ENCODE measurements at places on chromosomes 12 and 14.

DNA sequence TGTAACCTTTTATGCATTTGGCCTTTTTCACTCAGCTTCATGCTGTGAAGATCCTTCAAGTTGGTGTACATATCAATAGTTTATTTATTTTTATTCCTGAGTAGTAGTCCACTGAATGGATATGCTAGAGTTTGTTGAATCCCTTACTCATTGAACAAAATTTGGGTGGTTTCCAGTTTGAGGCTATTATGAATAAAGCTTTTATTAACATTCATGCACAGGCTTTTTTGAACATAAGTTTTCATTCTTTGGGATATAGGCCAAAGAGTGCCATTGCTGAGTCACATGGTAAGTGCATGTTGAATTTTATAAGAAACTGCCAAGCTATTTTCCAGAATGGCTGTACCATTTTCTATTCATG, 59.5 kb upstream of the CAPRIN2 start:
- DNase-seq: no peak

- no peak for DNase-seq
Observed at GRCh38 chr12:123485756-123486155, 27.8 kb downstream of the SNRNP35 start.

- no peak for DNase-seq
Observed at GRCh38 chr14:45867046-45867894, 614.3 kb upstream of the MIS18BP1 start.

DNA sequence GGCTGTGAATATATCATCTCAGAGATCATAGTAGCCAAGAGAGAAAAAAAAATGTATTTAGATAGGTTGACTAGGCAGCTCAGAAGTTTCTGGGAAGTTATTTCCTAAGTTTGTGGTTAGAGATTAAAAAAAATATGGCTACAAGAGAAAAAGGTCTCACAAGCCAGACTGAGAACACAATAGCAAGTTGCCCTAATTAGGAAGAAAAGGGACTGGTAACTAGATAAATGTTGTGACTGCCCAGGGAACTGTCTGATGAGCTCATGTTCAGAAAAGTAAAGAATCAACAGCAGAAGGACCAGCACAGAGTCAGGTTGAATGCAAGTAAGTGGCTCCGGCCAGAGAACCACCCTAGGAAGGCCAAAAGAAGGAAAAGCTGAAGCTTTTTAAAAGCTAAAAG, 256.6 kb downstream of the PRKD1 start:
- no peak for DNase-seq

GRCh38 chr12:75606956-75607355, 95.5 kb upstream of the KRR1 start:
- no peak for DNase-seq

GRCh38 chr12:51910168-51910567, 2.9 kb downstream of the ACVRL1 start:
- no peak for DNase-seq

DNA sequence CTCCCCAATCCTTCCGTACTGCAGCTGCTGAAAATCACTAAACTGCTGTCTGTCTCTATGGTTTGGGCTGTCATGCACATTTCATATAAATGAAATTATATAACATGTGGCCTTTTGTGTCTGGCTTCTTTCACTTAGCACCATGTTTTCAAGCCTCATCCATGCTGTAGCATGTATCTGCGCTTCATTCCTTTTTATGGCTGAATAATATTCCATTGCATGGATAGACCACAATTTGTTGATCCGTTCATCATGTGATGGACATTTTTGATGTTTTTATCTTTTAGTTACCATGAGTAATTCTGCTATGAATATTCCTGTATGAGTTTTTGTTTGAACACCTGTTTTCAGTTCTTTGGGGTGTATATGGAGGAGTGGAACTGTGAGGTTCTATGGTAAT, 32.6 kb upstream of the MED13L start:
- DNase-seq: no peak

GRCh38 chr14:31842899-31843298, 234.2 kb upstream of the ARHGAP5 start:
- DNase-seq: no peak

DNA sequence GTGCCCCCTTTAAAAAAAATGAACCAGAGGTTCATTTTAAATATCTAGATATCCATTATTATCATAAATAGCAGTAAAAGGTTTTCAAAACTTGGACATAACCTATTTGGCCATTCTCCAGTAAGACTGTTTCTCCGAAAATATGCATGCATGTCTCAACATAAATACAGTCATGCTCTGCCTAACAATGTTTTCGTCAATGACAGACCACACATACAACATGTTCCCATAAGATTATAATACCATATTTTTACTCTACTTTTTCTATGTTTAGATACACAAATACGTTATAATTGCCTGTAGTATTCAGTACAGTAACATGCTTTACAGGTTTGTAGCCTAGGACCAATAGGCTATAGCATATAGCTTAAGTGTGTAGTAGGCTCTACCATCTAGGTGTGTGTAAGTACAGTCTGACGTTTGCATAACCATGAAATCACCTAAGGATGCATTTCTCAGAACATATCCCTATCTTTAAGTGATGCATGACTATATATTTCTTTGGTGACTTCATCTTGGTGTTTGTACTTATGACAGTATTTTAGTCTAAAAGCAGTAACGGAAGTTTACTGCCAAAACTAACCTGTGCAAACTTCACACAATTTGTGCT, 3.2 kb downstream of the TMEM19 start:
- DNase-seq: no peak

DNA sequence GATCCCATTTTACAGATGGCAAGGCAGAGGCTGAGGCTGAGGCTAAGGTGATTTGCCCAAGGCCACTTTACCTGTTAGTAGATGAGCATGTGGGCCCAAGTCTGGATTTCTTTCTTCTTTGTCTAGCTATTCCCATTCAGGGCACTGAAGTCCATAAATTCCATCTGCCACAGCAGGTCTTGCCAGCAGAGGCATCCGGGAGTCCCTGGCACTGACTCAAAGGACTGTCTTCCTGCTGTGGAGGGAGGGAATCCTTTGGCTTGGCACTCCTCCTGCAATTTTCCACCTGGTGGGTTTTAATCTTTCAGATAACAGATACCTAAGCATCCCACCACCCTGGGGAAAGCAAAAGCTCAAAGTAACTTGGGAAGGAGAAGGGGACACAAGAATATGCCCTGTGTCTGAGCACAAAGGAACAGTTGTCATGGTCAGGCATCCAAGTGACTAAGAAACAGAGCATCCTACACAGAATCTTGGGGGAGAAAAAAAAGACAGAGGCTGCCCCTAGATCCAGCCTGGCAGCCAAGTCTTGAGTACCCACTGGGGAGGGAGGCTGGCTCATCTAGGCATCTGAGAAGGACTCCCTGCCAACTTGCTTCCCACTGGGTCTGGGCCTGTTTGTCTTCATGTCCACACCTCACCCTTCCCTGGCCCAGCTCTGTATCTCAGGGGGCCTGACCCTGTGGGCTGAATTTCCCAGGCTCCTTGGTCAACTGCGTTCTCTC, 35.6 kb upstream of the CMKLR1 start:
- no peak for DNase-seq

DNA sequence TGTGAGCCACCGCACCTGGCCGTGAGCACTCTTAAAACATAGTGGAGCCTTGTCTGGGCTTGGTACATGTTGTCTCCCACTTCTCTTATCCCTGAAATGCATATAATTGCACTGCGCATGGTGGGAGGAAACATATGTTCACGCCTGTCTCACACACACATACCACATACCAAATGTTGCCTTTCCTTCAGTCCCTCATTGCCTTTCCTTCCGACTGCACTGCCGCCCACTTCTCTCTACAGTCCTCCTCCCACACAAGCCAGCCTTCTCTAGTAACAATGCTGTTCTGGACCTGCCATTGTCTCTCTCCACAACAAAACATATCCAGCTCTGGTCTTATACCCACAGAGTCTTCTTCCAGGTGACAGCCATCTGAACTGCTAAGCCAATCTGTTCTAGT, 88.3 kb upstream of the PTHLH start:
- DNase-seq: no peak

DNA sequence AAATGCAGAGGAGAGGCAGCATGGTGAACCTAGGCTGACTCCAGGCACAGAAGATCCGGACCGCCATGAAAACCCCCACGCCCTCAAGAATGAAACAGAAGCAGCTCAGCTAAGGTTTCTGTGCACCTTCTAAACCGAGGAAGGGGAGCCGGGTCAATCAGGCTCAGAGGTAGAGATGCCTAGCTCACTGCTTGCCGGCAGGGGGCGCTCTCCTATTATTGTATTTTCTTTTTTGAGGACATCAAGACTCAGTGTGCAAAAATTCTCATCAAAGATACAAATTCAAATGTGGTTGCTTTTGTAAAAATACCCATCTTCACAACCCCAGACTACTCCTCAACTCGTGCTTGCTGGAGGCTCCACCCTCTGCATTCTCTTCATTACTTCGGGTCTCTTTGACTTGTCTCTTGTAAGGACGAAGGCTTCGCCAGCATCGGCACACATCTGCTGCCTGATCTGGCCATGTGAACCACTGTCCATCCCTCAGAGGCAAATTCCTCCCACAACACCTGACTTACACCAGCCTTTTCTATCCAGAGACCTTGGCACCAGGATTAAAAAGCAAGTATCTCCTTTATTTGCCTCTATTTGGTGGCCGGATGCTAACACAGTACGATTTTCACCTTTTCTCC, 33.4 kb upstream of the RNASE3 start:
- peak; percentile 54 for DNase-seq

- DNase-seq: peak; percentile 45
Observed at GRCh38 chr12:76558684-76559399, 729 bp downstream of the OSBPL8 start.

DNA sequence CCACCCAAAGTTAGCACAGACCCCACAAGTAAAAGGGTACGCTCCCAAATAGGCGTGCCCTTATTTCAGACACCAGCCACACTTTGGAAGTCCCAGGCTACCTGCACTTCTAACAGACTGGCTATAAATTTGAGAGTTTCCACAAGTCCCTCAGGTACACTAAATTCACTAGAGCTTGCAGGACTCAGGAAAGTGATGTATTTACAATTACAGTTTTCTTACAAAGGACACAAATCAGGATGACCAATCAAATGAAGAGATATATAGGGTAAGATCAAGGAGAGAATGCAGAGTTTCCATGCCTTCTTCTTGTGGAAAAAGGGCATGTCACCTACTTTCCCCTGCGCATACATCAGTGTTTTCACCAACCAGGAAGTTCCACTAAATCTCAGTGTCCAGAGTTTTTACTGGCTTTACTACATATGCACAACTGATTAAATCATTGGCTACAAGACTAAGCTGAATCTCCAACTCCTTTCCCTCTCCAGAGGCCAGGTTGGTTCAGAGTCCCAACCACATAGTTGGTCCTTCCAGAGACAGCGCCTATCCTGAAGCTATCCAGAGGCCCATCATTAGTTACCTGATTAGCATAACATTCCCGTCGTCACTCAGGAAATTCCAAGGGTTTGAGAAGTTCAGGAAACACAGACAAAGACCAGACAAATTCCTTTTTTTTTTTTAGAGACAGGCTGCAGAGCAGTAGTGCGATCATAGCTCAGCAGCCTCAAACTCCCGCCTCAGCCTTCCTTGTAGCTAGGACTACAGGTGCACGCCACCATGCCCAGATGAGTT, 84.2 kb downstream of the DENND5B start:
- no peak for DNase-seq

All from GM10248 (cell line).